Right cardiac atrium (tissue), 5 donors: ENCODE measurements at places on chromosomes 3 and 15. TPM values are rescaled to one million over a fixed set of nuclear protein-coding genes. Genes with fewer than 3 reads are reported as not detected.

- DNase-seq, result no peak
Observed at GRCh38 chr3:138725116-138725515, 109.6 kb downstream of the PIK3CB start.

DNA sequence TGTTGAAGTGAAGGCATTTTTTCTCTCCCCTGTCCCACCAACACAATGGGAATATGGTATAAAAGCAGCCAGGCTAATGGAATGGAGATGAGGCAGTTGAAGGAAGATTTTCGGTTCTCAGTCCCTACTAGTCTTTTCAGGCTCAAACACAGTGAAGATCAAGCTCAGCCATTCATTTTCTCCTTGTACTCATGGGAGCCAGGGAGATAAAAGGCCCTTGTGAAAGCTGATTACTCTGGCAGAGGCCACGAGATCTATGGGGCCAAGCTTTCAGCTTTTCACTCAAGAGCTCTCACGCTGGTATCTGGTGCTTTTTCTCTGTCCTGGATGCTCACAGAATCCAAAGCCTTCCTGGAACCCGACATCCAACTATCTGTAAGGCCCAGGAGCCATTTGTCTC is 14.5 kb upstream of the FAN1 start:
- no peak for DNase-seq

DNA sequence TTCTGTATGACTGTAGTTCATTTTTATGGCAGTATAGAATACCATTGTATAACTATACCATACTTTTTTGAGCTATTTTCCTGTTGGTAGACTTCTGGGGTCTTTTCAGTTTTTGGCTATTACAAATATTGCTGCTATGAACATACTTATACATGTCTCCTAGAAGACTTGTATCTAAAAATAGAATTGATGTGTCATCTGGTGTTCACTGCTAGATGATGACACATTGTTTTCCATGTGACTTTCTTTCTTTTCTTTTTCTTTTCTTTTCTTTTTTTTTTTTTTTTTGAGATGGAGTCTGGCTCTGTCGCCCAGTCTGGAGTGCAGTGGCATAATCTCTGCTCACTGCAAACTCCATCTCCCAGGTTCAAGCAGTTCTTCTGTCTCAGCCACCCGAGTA is 69.8 kb downstream of the SH3GL3 start:
- no peak for DNase-seq

Gene LIPC
- 0.61 TPM for polyA plus RNA-seq
